ENCODE measurements at places on chromosomes 16 and 17.

- no peak for DNase-seq
Observed at GRCh38 chr17:71824671-71825070, 296.1 kb upstream of the SOX9 start.

DNA sequence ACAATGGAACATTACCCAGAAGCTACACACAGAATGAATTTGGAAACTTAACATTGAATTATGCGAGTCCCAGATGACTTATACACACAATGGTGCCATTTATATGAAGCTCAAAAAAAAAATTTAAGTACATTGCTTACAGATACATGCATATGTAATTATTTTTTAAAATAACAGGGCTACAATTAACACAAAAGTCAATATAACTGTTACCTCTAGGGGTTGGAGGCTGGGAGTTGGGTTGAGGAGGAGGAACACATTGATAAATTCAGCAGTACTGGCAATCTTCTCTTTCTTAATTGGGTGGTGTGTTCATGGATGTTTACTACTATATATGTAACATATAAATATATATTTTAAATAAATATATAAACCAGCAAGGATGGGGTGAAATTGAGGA lies 1.1 kb downstream of the ZNF23 start:
- DNase-seq = no peak

- no peak for DNase-seq
Observed at GRCh38 chr17:42016411-42016831, 818 bp downstream of the DNAJC7 start.

DNA sequence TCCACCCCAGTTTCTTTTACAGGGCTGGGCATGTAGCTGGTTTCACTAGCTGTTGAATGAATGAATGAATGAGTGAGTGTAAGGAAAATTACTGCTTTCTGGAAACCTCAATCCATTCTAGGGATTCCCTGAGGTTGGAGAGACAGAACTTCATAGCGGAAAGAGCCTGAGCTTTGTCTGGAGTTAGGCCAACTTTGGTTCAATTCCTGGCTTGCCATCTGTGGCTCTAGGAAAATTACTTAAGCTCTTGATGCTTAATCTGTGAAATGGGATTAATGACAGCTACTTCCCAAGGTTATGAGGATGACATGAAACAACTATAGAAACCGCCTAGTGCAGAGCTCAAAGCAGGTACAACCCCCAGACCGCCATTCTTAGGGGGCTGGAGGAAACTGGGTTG lies 76.3 kb upstream of the AXIN2 start:
- DNase-seq = no peak

DNA sequence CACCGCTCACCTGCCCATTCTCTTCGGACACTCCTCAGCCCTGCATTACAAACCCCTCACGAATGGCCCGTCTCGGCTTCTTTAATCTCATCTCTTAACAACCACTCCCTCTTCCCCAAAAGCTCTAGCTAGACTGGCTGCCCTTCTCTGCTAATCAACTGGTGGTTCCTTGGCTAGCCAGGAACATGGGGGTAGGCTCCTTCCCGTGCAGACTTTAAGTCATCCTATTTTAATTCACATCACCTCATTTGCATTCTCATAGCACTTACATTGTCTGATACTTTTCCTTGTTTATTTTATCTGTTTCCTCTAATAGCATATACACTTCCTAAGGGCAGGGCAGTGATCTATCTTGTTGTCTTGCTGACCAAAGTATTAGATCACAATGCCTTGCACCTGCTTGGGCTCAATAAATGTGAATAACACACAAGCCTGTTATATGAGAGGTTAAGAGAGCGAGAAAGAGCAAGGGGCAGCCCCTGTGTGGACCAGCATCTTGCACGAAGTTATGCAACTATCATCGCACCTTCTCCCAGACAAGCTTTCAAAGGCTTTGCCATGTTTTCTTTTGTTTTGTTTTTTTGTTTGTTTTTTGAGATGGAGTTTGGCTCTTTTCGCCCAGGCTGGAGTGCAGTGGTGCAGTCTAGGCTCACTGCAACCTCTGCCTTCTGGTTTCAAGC lies 9.8 kb downstream of the TP53 start:
- no peak for DNase-seq

- DNase-seq = no peak
Observed at GRCh38 chr16:6897876-6898485, 434.7 kb upstream of the RBFOX1 start.

GRCh38 chr17:55742272-55743102 lies 8.4 kb upstream of the PCTP start:
- no peak for DNase-seq

- no peak for DNase-seq
Observed at GRCh38 chr16:29011112-29011511, 26.3 kb downstream of the LAT start.

GRCh38 chr16:75099738-75100602 lies 16.6 kb downstream of the LDHD start:
- DNase-seq = no peak

GRCh38 chr16:4693956-4694641 lies 737 bp downstream of the NUDT16L1 start:
- DNase-seq = no peak

DNA sequence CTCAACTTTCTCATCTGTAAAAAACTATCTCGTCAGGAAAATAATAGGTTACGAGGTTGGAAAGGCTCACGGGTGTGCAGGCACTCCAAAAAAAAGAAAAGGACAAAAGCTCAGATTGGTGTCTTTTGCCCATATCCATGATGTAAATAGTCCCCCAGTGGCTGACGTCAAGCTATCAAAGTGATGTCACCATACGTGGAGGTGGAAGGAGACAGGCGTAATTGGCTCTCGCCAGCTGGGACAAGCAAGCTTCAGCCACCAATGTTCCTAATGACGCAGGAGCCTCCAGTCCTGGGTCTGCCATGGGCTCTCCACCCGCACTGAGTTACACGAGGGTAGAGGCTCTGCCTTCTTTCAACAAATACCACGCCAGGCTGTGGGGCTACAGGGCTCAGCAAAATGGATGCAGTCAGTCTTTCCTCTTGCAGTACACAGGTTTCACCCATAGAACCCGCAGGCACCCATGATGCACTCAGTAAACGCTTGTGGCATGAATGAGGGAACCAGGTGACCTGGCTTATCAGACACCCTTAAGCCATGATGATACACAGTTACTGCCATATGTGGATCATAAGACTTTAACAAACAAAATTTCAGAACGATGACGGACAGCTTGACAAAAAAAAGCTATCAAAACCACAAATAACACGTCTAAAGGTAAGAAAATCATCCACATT lies 50.5 kb downstream of the COTL1 start:
- no peak for DNase-seq

GRCh38 chr17:16515933-16516332 lies 23.9 kb upstream of the LRRC75A start:
- DNase-seq = no peak

GRCh38 chr17:81380666-81381518 lies 14.4 kb upstream of the BAHCC1 start:
- DNase-seq = no peak

- no peak for DNase-seq
Observed at GRCh38 chr16:87182759-87183158, 134.4 kb downstream of the C16orf95 start.
